ENCODE measurements at places on chromosomes 16 and 17.

GRCh38 chr16:14240219-14240843 is 169.2 kb downstream of the MRTFB start:
- no peak for DNase-seq

GRCh38 chr16:88472637-88473205 is 19.6 kb downstream of the ZFPM1 start:
- DNase-seq, result peak; percentile 69

DNA sequence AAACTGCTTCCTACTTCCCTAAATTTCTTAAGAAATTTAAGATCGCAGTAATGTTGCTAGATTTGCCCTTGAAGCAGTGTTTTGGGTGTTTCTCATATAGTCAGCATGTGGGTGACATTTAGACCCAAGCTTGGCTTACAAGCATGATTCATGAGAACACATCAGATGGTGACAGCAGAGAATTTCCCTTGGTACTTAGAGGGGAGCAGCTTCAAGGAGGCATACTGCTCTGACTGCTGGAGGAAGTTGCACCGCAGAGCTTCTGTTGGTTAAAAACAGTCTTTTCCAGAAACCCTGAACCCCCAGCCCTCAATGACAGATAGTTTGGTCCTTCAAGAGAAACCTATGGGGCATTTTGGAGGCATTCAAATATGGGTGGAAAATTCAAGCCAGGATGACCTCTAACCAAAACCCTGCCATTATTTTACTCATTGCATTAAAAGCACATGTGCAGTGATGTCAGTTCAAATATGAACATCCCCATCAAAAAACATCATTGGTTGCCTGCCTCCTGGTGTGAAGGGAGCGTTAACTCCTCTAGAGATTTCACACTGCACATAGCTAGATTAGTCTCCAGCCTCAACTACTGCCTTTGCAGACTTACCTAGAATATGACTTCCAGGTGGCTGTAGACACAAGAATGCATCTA is 201.5 kb upstream of the CACNG5 start:
- DNase-seq, result no peak

- DNase-seq, result no peak
Measured at GRCh38 chr16:50724306-50724705, 17.6 kb upstream of the CYLD start.

- DNase-seq, result no peak
Measured at GRCh38 chr17:12114686-12115418, 94.2 kb downstream of the MAP2K4 start.

GRCh38 chr17:74952431-74953133 is 16.9 kb downstream of the OTOP3 start:
- no peak for DNase-seq

GRCh38 chr16:73483934-73484711 is 436.2 kb upstream of the ZFHX3 start:
- no peak for DNase-seq

- DNase-seq, result no peak
Measured at GRCh38 chr16:55369151-55369550, 45.1 kb downstream of the IRX6 start.

GRCh38 chr16:88466175-88466862 is 13.2 kb downstream of the ZFPM1 start:
- DNase-seq, result no peak

GRCh38 chr17:58176200-58176599 is 9.4 kb downstream of the OR4D2 start:
- DNase-seq, result no peak

- DNase-seq, result no peak
Measured at GRCh38 chr16:57507136-57508034, 21.1 kb upstream of the DOK4 start.
